ENCODE measurements at places on chromosomes 7 and 10.

DNA sequence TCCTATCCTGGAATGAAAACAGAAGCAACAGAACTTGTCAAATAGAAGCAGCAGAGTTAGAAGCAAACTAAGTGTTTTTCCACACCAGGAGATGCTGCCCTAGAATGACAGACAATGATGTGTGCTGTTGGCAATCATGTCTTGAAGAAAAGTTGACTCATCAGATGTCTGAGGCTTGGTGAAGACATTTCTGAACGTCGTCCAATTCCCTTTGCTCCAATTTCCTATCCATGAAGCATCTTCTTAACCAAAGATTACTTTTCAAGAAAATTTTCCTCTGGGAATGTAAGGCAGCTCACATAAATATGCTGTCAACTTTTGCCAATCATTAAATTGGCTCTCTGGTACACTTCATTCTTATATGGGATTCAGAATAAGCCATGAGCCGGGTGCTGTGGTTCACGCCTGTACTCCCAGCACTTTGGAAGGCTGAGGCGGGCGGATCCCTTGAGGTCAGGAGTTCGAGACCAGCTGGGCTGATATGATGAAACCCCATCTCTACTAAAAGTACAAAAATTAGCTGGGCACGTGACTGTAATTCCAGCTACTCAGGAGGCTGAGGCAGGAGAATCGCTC is 34.6 kb downstream of the MALSU1 start:
- DNase-seq: peak; percentile 96

GRCh38 chr10:97651773-97652172 is 11.3 kb downstream of the PI4K2A start:
- no peak for DNase-seq

GRCh38 chr10:12225444-12225843 is 29.5 kb downstream of the CDC123 start:
- no peak for DNase-seq

- peak; percentile 99 for DNase-seq
Measured at GRCh38 chr10:77163670-77164348, 473.8 kb downstream of the KCNMA1 start.

DNA sequence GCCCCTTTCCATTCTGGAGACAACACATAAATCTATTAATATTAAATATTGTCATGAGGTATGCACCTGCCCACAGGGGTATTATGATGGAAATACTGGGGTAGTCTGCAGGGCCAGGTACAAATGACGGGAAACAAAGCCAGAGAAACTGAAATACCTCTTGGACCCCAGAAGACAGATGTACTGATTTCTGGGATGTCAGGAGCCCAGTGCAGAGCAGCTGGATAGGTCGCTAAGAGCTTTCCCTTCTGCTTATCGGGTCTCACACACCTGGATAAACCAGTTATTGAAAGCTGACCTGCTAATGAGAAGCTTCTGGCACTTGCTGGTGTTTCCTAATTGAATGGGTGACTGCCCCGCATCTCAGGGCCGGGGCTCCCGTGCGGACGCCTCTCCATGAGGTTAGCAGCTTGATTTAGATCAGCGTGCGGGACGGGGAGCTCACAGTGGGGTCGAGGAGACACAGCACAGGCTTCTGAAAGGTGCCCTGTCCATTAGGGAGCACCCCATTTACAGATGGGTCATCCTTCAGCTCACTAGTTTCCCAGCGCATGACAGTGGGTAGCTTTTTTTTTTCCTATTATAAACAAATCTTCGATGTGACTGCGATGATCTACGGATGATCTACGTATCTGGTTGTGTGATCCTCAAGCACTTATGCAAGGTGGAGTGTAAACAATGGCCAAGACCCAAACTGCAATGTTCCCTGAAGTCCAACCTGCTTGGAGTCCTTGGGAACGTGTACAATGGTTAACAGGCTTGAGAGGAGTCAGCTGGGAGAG is 1.5 kb upstream of the INSIG1 start:
- no peak for DNase-seq

DNA sequence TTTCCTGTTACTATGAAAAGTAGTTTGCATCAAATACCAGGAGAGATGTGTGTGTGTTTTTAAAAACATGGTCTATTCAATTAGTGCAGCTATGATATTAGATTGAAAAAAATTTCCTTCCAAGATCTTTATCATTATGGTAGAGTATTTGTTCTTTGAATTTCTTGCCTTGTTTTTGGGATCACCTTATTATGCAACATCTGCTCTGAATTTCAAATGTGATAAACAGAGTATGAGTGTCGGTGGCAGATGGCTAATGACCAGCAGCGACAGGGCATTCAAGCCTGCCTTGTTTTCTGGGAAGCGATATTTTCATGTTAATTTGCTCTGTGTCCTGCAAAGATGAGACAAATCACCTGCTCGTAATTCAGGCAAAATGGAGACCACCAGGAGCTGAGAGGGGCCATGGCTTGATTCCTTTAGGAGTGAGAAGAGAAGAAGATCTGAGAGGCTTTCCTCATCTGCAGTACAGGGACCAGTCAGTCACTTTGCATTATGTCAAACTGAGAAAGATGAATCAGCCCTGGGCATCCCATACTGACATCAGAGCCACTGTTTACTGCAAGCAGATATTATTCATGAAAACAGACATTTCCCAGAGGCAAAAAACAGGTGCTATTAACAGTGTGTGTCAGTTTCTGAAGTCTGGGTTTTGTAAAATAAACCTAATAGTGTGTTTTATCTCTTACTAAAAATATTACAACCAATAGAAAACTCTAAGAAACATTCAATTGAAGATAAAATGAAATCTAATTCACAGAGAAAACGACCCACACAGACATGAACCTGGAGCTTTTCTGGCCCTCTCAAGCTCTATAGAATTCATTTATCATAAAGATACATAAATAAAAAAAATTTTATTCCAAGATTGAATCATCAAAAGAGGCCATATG is 67.6 kb downstream of the CDK6 start:
- peak; percentile 64 for DNase-seq
